Activated CD4-positive, alpha-beta T cell treated with anti-CD3 and anti-CD28 coated beads, Interleukin-2, amount 50 U/mL, for 1 hour (primary cell): ENCODE measurements at places on chromosomes 7 and 10.

GRCh38 chr10:90179696-90180407, 478.5 kb downstream of the KIF20B start:
- no peak for DNase-seq

DNA sequence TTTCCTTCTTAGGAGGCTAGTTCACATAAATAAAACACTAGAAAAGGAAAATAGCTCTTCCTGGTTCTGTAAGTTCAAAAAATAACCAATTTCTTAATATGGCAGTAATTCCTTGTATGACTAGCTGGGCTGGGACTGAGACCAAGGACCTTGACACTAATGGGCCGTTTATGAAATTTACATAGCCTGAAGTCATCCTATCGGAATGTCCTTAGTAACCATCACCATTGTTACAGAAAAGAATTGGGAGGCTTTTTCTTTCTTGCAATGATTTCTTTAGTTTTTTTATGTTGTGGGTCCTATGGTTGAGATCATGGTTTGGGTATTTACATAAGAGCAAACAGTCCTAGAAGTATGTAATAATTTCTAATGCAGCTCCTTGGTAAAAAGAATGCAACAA, 87.1 kb upstream of the HDAC9 start:
- DNase-seq, result no peak

DNA sequence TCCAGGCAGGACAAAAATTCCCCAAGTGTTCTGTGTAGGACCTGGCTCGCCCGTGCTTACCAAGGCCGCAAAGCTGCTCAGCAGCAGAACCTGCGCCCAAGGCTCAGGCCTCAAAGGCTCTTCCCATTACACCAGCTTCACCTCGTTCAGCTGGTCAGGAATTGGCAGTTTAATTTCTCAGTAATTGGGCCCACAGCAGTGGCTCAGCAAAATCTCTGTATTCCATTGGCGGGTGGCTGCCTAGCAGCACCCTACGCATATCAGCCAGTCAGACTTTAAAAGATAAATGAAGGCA, 5.8 kb downstream of the FZD9 start:
- DNase-seq, result no peak

DNA sequence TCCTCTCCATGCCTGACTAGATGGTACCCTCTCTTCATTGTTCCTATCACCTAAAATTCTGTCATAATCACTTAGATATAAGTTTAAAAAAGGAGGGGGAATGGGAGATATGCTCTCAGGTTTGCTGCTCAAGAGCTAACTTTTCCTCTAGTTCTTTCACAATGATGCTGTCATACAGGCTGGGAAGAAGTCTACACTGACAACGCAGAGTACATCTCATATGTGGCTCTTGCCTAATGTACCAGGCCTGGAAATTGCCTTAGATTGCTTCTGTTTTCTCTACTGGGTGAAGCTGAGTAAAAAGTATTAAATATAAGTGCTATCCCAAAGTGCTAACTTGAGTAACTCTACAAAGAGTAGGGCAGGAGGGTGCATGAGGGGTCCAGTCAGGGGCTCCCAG, 43.8 kb upstream of the BET1 start:
- DNase-seq, result no peak

DNA sequence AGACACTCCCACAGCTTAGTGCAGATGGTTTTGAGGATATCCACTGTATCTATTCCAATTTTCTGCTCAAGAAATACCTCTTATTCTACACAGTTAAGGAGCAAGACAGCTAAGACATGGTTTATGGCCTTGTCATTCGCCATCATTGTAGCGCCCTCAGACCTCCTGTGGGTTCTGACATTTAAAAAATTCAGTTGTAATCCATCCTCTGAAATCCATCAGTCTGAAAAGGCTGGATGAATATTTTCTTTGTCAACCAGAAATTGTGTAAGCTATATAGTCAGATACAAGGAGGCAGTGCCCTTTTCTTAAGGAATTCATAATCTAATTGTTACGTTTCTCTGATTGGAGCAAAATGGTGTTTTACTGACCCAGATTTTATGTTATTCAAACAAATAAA, 353.6 kb downstream of the GALNT17 start:
- DNase-seq, result no peak

GRCh38 chr7:15938115-15938514, 251.6 kb upstream of the MEOX2 start:
- no peak for DNase-seq

- no peak for DNase-seq
Measured at GRCh38 chr7:131011432-131011742, 277.4 kb upstream of the KLF14 start.

GRCh38 chr7:81297317-81297716, 378.5 kb upstream of the SEMA3C start:
- DNase-seq, result no peak

DNA sequence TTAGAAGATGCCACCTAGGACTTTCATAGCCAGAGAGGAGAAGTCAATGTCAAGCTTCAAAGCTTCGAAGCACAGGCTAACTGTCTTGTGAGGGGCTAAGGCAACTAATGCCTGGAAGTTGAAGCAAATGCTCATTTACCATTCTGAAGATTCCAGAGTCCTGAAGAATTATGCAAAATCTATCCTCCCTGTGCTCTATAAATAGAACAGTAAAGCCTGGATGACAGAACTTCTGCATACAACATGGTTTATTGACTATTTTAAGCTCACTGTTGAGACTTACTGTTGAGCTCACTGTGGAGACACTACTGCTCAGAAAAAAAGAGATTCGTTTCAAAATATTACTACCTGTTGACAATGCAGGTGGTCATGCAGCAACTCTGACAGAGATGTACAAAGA, 28.6 kb downstream of the TNS3 start:
- no peak for DNase-seq

GRCh38 chr7:17304926-17305325, 6.5 kb downstream of the AHR start:
- no peak for DNase-seq

DNA sequence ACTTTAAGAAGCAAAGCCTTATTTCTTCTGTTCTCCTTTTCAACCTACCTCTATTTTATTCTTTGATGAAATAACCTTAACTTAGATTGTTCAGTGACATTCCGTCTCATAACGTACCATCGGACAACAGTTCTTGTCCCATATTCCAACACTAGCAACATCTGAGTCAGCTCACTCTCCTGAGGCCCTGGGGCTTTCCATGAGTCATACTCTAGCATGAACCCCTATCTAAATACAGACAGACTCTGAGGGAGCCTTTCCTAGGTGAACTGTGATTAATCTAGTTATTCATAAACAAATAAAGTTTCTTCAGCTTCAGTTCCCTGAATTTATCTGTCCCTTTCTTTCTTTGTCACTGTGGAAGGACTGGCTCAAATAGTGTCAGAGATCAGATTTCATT, 168.7 kb upstream of the LYZL1 start:
- DNase-seq, result no peak

DNA sequence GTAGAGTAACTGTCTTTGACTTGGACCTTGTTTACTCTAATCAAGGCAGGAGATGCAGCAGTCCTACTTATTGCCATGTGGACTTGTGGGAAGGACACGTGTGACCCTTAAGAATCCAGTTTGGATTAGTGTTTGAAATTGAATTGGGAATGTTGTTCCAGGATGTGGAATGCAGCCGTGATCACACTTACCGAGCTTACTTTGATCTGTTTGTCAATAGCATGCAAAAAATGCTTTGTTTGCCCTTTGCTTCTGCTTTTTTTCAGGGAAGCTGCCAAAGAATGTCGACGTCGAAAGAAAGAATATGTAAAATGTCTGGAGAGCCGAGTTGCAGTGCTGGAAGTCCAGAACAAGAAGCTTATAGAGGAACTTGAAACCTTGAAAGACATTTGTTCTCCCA, 84.7 kb downstream of the CREM start:
- no peak for DNase-seq

GRCh38 chr7:1529383-1530116, 952 bp upstream of the MAFK start:
- no peak for DNase-seq

DNA sequence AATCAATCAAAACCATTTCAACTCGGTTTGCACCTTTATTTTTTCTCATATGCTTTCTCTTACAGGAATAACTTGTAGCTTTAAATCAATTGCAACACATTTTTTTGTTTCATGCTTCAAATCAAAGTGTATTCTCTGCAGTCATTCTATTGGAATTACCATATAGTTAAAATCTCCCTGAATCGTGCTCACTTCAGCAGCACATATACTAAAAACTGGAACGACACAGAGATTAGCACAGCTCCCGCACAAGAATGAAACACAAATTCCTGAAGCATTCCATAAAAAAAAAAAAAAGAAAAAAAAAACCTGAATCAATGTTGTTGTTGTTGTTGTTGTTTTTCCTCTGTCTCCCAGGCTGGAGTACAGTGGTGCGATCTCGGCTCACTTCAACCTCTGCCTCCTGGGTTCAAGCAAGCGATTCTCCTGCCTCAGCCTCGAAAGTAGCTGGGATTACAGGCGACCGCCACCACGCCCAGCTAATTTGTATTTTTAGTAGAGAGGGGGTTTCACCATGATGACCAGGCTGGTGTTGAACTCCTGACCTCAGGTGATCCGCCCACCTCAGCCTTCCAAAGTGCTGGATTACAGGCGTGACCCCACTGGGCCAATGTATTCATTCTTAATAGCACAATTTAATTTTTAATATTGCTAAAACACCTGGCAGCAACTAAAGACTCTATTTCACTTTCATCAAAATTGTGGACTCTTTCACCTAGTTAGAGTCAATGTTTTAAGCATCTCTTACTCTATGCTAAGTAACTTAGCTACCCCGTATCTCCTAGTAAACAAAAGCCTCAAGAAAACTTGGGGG, 26.3 kb downstream of the ANKRD61 start:
- no peak for DNase-seq

GRCh38 chr7:129482781-129483180, 19.6 kb upstream of the SMKR1 start:
- no peak for DNase-seq

GRCh38 chr7:150357771-150358427, 10.7 kb upstream of the REPIN1 start:
- no peak for DNase-seq

DNA sequence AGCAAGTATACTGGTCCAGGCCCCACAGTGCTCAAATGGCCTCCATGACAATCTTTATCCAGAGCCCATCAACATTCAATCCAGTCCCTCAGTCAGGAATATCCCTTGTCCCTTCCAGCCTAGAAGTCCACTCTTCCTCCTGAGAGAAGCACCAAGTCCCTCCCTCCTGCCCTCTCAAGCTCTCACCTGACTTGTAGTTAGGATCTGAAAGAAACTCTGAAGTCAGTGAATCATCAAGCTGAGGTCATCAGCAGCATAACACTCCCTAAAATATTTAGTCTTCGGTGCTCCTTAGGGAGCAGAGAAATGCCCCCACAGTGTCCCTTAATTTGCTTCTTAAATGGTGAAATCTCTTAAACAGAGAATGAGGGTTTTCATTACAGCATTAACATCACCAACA, 31.0 kb downstream of the GRM8 start:
- no peak for DNase-seq

GRCh38 chr10:102627291-102627735, 17.0 kb upstream of the TRIM8 start:
- no peak for DNase-seq

GRCh38 chr7:36280840-36281812, 108.5 kb upstream of the ANLN start:
- no peak for DNase-seq

- DNase-seq, result peak; percentile 46
Measured at GRCh38 chr7:2982831-2983230, 60.8 kb downstream of the CARD11 start.

GRCh38 chr7:130149281-130150139, 55.7 kb downstream of the TMEM209 start:
- DNase-seq, result no peak

- no peak for DNase-seq
Measured at GRCh38 chr7:41312235-41312634, 390.7 kb downstream of the INHBA start.

- DNase-seq, result no peak
Measured at GRCh38 chr10:77926566-77927401, at the start of gene DLG5. Gene DLG5 (minus strand): TSS chr10:77926755. CDS start chr10:77926520, 235 bp downstream.

- no peak for DNase-seq
Measured at GRCh38 chr7:8277394-8277982, 15.5 kb upstream of the ICA1 start.

- no peak for DNase-seq
Measured at GRCh38 chr7:48781752-48782151, 142.6 kb upstream of the CDC14C start.

DNA sequence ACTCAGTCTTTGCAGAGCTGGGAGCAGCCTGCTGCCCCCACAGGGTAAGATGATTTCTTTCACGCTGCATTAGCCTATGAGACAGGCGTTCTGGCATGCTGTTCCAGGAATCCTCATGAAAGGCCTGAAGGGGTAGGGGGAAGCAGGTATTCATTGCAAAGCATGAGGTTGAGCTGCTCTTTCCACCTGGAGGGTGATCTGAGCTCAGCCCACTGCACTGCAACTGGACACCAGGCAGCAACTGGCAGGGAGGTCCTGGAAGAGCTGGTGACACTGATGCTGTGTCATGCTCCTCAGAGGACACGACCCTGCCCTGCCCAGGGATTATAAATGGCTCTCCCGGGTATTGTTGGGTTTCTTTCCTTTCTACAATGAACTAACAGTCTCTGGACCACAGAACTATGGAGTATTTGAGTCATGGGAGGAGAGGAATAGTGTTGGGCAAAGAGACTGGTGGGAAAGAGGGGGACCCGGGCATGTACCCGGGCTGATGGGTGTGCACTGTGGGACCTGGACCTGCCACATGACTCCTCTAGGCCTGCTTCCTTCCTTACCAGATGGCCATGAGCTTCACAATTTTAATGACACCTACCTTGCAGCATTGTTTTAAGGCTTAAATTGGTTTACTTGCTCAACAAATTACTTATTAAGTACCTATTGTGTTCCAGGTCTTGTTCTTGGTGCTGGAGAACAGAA, 24.3 kb downstream of the SLC25A28 start:
- no peak for DNase-seq

DNA sequence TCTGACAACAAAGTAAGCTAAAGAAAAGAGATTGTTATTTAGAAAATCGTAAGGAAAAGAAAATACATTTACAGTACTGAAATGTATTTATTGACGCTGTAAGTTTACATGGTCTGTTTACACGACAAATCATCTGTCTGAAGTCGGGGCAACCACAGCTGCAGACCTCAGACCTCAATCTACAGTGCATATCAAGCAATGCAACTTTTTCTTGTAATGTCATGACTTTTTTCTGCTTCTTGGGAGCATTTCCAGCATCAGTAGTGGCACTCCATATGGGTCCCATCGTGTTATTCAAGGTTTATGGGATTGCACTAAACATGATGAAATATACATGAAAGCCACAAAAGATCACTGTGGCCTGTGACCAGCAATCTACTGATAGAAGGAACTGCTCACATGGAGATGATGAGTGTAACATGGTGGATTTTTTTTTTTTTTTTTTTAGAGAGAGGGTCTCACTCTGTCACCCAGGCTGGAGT, 77.1 kb downstream of the MTPN start:
- DNase-seq, result no peak
